Posterior vena cava (tissue), 2 donors: ENCODE measurements at places on chromosomes 6 and 20. TPM values are rescaled to one million over a fixed set of nuclear protein-coding genes. Genes with fewer than 3 reads are reported as not detected.
A peak's percentile ranks its signal among the peaks of the same experiment; 100 is the strongest.

- DNase-seq, result no peak
Observed at GRCh38 chr6:43061861-43062260, 2.4 kb downstream of the KLC4 start.

GRCh38 chr20:43744966-43745730, 18.3 kb upstream of the GTSF1L start:
- no peak for DNase-seq

DNA sequence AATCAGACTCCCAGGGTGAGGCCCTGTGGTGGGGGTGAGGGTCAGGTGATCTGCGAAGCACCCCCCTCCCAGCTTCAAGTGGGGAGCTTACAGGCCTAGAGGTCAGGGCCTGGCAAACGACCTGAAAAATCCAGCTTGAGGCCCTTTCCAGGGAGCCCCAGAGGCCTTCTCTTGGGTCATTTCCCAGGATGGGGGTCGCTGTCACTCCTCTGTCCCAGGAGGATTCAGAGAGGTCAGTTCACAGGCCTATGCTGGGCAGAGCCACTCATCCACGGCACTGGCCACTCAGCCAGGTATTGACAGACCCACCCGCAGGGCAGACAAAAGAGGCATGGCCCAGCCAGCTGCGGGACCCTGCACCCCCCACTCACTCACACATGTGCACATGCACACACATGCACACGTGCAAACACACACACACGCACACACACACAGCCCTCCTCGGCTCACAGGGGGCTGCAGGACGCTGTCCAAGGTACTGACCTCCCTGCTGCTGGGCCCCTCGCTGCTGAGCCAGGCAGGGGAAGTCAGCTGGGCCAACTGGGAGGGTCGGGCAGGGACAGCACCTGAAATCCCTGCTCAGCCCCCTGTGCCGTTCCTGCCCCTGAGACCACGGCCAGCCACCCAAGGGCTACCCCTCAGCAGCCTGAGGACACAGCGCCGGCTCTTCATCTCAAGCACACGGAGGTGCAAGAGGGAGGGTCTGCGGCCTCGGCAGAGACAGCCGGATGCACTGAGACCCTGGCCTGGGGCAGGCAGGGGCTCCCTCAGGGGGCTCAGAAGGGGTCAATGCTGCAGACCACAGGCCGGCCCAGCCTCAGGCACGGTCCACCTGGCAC, 113.8 kb downstream of the TAF4 start:
- peak; percentile 54 for DNase-seq

DNA sequence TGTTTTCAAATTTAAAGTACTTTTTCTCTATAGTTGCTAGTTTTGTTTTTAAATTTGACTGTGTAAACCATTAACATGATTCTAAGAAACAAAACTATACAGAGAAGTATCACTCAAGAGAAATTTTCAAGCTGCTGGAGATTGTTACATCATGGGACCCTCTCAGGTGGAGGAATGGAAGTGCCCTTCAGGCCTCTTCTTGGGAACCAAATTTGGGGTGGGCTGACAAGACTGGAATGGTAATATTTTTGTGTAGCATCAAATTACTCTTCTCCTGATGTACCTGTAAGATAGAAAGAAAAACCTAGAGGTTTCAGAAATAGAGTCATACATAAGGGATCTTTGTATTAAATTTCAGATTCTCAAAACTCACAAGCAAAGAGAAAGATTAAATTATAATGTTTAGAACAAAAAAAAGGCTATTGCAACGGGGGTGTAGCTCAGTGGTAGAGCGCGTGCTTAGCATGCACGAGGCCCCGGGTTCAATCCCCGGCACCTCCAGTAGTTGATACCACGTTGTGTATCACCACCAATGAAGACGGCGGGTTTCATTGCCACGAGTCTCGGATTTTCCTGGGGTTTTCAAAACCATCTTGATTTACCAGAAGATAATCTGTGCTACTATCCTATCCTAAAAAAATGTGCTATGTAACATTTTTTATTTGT, 193.7 kb downstream of the GPX5 start:
- no peak for DNase-seq

DNA sequence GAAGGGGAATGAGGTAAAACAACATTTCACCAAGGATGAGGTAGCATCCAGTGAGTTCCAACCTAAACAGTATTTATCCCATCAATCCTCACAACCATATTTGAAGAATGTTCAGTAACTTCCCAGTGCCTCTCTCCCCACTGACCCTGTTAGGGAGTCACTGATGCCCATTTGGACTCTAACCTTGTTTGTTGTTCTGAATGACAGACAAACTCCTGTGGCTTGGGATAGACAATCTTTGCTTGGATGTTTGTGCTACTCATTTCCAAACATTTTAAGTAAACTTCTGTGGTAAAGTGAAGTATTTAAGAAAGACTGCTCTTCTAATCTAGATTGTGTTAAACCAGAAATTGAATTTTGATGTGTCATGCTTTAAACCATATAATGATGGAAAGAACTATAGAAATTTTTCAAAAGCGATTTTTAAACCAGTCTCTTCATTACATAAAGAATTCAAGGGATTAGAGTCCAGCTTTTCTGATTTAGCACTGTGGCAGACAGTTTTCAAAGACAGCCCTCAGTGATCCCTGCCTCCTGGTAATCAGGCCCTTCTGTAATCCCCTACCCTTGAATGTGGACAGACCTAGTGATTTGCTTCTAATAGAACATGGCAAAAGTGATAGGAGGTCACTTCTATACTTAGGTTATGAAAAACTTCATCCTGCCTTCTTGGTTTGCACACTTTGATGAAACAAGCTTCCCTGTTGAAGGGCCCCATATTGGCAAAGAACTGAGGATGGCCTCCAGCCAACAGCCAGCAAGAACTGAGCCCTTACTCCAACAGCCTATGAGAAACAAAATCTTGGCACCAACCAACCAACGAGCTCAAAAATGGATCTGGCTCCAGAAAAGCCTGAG, 191.6 kb downstream of the DST start:
- peak; percentile 87 for DNase-seq

DNA sequence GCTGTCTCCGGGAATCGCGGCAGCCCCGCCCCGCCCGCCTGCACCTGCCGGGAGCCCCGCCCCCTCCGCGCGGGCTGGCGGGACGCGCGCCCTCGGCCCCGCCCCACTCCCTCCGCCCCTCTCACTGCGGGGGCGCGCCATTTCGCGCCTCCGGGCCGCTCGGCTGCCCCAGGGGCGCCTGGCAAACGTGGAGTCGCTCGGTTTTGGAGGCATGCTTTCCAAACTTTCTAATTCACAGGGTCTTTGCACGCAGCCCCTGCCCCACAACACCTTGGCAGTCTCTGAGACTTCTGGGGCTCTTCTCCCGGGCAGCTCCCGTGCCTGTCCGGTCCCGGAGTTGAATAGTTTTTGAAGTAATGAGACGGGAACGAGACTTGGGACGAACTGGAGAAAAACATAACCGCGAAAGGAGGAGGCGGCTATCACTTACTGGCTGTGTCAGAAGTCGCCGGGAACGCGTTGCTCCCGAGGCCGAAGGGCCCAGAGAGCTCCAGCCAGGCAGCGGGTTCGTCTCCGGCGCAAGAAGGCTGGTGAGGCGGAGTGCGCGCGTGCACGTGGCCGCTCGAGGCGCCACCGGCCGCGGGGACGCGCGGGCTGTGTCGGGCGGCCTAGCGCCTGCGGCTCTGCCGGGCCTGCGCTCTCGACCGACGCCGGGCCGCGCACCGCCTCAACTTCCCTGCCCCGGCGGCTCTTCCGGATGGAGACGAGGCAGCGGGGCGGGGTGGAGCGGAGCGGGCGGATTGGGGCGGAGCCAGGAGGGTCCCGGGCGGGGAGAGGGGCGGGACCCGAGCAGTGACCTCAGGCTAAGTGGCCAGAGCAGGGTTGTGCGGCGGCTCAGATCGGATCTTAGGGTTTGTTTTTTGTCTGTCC, at the start of gene MCM9:
MCM9 (minus strand) TSS at position 699 of the 870 bp plus-strand sequence. CDS start 3,436 bp downstream, outside the sequence.
- peak; percentile 98 for DNase-seq

GRCh38 chr20:34403063-34403827, 40.2 kb downstream of the ITCH start:
- no peak for DNase-seq

- DNase-seq, result no peak
Observed at GRCh38 chr6:169363590-169363989, 109.9 kb upstream of the THBS2 start.

DNA sequence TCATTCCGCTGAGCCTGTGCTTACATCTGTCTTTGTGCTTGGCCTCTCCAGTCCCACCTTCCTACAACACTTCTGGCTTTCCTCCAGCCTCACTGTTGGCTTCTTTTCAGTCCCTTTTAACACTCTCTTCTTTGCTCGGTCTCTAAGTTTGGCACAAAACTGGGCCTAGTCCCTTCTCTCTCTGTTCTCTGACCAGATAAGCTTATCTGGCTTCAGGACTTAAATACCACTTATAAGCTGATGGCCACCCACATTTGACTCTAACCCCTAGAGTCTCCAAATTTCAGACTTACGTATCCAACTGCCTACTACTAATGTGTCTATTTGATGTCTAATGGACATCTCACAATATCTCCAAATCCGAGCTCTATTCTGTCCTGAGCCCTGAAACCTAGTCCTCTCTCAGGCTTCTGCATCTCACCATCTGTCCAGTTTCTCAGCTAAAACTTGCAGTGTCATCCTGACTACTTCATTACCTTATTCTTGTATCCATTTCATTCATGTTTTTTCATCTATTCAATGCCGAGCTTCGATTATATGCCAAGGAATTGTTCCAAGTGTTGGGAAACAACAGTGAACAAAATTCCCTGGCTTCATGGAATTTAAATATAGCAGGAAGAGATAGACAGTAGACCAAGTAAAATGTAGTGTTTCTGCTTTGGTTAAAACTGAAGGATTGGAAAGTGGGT, 40.1 kb downstream of the TBPL1 start:
- DNase-seq, result no peak

DNA sequence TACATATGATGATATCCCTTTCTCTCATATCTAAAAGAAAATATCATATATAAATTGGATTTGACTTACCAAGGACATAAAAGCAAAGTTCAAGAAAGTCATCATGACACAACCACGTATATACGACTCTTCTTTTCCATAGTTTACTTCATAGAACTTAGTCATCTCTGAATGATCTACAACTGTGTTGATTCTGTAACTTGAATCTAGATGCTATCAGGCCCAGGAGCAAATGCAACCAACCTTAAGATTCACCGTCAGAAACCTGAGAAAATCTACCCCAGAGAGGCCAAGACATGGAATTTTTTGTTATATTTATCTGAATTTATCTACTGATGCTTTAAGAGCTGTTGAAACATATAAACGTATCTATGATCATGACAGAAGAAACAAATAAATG, 165.6 kb downstream of the PDE10A start:
- DNase-seq, result no peak

- no peak for DNase-seq
Observed at GRCh38 chr6:43621836-43622180, 7.3 kb downstream of the GTPBP2 start.

DNA sequence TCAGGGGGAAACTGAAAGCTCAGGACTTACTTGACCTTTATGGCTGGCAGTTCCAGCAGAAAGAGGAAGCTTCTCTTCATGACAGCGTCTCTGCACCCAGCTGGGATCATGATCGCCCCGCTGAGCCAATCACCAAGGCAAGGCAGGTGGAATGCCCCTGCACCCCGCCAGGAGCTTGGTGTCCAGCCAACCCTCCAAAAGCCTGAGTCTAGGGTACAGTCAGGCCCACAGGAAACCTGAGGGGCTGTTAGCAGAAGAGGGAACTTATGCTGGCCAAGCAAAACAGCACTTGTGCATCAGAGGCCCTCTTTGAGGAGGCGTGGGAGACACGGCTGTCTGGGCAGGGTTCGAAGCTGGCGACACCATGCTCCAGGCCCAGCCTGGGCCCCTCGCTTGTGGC, 188.3 kb upstream of the GMDS start:
- no peak for DNase-seq

Gene GJA1
- total RNA-seq, result 50.0 TPM

Gene C6orf58
- not detected for total RNA-seq

Gene XKR7
- not detected for total RNA-seq
